ENCODE measurements at places on chromosomes 13 and 19.

DNA sequence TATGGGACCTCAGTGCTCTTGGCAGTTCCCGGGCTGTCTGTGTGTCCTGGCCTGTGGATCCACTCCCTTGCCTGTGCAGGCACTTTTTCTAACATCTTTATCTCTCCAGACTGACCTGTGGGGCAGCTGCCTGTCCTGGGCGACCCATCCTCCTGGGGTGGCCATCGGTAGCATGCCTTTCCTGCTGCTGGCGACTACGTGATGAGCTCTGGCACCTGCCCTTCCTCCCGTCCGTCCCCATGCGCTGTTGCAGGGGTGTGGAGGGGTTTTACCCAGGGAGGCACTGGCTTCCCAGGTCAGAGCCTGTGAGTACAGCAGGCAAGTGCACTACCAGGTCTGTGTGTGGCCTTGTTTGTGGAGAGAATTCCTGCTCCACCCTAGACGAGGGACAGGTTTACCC is 93.3 kb downstream of the KDM4B start:
- no peak for DNase-seq

GRCh38 chr13:81487151-81487550 is 1146.2 kb upstream of the SPRY2 start:
- DNase-seq, result no peak

- no peak for DNase-seq
These were observed 28.1 kb upstream of the WDR18 start for GRCh38 chr19:955803-956765.

- no peak for DNase-seq
These were observed 73.8 kb downstream of the GADD45B start for GRCh38 chr19:2549701-2550191.

DNA sequence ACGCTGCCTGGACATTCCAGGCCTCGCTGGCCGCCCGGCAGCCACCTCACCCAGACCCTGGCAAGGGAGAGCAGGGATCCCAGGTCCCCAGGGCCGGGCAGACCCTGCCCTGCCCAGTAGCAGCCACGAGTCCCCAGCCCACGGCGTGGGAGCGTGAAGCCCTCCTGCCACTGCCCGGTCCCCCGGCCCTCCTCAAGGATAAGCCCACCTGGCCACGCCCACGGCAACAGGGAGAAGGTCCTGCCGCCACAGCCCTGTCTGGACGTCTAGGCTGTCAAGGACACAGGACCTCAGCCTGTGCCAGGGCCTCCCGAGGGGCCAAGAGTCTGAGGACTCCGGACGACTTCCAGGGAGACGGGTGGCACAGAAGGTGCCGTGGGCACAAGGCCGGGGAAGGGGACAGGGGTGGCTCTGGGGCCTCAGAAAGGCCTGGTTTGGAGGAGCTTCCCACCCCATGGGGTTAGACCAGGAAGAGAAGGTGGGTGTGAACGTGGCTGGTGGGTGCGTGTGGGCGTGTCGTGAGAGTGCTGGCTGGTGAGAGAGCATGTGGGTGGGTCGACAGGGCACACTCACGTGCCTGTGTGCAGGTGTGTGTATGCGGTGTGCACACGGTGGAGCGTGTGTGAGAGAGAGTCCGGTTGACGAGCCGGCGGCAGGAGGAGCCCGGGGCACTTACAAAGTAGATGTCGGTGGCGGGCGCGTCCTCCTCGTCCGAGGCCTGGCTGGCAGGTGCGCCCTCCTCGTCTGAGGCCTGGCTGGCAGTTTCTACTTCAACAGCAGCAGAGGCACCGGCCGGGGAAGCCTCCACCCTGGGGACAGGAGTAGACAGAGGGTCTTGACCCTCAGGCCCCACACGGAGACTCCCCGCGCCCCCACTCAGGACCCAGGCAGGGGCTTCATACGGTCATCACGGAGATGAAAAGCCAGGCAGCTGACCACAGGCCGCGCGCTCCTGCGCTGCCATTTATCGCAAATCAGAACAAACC is 11.9 kb upstream of the CACTIN start:
- no peak for DNase-seq

DNA sequence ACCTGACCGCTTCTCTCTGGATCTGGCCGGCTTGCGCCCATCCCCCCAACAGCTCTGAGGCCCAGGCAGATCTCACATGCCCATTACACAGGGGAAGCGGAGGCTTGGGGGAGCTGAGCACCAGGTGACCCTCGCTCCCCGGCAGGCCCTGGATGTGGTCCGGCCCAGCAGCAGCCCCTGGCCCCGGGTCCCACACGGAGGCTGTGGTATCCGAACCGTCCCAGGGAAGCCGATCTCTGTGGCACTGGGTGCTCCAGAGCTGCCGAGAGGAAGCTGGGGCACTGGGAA is 27.7 kb downstream of the SBNO2 start:
- DNase-seq, result no peak

DNA sequence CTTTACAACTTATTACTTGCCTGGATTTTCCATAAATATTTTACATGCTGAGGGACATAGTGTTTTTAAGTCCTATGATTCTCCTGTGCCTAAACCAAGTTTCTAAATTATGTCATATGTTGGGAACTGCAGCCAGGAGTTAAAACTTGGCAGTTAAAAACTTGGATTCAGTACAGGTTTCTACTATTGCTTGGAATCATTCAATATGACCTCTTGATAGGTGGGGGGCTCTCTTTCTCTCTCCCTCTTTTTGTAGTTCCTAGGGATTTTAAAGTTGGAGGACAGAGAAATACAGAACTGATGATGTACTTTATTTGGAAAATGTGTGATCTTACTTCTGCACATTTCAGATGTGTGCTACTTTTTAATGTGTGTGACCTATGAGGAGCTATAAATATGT is 4.7 kb downstream of the CSNK1A1L start:
- no peak for DNase-seq

GRCh38 chr19:27765912-27766725 is 1446.8 kb downstream of the UQCRFS1 start:
- DNase-seq, result no peak

DNA sequence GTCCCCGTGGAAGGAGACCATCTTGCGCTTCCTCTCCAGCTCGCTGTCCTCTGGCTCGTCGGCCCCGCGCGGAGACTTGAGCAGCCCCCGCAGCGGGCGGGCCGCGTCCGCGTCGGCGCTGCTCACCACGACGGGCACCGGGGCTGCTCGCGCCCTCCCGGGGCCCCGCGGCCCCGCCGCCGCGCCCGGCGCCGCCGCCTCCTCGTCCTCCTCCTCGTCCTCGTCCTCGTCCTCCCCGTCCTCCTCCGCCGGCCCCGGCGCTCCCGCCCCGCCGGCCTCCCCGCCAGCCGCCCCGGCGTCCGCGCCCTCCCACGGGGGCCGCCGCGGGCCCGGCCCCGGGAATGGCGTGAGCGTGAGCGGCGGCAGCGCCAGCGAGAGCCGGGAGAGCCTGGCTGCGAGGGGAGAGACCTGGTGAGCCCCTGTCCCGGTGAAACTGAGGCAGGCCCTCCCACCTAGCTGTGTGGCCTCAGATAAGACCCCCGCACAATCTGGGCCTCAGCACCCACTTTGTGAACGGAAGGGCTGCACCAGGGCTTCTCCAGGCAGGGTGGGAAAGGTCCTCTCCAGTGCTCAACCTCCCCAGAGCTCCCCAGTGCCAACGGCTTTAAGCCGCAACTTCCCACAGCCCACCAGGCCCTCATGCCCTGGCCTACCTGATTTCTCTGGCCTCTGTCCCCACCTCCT is 17.8 kb downstream of the LMTK3 start:
- no peak for DNase-seq

DNA sequence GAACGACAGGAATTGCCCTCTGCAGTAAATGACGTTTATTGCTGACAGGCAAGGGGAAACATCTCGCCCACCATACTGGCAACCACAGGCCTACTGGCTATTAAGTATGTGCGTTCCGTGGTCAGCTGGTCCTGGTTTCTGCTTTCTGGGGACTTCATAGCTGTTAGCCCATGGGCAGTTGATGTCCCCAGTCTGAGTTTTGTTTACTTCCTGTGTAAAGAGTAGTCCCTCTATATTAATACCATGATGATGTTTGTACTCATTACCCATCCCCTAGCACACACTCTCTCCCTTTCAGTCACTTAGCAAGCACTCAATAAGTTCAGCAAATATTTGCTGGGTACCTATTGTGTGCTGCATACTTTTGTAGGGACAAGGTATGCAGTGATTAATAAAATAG is 6.5 kb upstream of the MIA start:
- DNase-seq, result no peak

DNA sequence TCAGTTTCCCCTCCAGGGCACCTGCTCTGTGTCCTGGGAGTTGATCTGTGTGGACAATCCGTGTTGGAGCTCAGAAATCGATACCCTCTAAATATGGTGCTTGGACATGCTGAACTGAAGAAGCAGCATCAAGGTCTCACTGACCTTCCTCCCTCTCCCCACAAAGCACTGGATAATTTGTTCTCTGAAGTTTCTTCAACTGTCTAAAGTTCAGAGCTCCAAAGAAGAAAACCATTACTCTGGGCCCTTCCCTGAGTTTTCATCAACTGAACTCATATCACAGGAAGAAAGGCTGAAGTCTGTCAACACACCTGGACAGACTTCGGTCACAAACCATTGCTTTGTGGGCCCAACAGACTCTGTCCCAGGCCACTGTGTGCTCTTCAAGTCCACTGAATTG is 132.1 kb downstream of the RGCC start:
- no peak for DNase-seq

DNA sequence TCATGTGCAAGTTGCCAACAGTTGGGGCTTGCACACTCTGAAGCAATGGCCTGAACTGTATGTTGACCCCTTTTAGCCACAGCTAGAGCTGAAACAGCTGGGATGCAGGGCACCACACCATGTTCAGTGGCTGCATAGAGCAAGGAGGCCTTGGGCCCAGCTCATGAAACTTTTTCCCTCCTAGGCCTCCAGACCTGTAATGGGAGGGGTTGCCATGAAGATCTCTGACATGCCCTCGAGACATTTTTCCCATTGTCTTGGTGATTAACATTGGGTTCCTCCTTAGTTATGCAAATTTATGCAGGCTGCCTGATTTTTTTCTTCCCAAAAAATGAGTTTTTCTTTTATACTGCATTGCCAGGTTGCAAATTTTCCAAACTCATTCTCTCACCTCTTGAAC is 165.1 kb upstream of the PRR20A start:
- no peak for DNase-seq

DNA sequence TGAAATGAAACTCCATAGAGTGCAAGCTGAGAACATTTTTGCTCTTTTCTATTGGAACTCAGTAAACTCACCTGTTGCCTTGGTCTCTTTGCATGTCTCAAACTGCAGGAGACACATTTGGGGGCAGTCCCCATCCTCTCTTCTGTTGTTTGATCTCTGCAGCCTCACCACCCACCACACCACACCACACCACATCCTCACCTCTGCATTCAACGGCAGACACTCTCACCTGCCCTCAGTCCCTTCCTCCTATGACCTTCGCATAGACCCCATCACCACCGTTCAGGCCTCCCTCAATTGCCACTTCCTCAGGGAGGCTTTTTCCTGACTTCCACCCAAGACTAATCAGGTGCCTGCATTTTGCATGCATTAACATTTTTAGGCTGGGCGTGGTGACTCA is 14.4 kb upstream of the TPM4 start:
- no peak for DNase-seq

DNA sequence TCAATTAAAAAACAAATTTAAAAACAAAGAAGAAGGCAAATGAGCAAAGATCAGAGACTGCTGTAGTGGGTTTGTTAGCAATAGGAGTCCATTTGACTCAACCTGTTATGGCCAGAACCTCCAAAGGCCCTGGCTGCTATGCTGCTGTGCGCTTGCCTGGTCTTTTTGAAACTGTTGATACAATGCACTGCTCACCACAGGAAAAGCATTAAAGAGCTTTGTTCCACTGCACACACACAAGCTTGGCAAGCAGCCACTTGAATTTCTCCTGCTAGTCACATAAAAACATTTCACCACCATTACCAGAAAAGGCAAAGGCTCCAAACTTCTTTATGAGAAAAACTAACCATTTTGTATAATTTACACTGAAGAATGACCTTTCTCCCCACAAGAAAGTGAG is 132.2 kb downstream of the FREM2 start:
- no peak for DNase-seq

GRCh38 chr13:90201676-90202460 is 1145.6 kb upstream of the MIR17HG start:
- DNase-seq, result no peak

- DNase-seq, result no peak
These were observed 752.3 kb downstream of the PCDH9 start for GRCh38 chr13:66477816-66478215.

DNA sequence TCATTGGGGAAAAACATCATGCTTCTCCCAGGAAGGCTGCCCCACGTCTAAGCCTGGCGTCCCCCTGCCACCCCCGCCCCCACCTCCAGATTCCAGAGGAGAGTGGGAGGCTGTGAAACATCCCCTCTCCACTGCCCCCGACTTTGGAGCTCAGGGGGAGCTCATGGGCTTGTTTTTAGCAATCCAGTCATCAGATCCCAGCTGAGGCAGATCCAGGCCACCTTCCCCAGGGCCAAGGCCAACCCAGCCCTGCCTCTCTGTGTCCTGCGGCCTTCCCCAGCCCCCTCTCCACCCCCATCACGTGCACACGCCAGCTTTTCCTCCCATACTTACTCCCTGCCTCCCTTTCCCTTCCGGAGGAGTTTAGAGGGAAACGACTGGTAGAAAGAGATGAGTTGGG is 38.8 kb downstream of the SHISA2 start:
- DNase-seq, result no peak

DNA sequence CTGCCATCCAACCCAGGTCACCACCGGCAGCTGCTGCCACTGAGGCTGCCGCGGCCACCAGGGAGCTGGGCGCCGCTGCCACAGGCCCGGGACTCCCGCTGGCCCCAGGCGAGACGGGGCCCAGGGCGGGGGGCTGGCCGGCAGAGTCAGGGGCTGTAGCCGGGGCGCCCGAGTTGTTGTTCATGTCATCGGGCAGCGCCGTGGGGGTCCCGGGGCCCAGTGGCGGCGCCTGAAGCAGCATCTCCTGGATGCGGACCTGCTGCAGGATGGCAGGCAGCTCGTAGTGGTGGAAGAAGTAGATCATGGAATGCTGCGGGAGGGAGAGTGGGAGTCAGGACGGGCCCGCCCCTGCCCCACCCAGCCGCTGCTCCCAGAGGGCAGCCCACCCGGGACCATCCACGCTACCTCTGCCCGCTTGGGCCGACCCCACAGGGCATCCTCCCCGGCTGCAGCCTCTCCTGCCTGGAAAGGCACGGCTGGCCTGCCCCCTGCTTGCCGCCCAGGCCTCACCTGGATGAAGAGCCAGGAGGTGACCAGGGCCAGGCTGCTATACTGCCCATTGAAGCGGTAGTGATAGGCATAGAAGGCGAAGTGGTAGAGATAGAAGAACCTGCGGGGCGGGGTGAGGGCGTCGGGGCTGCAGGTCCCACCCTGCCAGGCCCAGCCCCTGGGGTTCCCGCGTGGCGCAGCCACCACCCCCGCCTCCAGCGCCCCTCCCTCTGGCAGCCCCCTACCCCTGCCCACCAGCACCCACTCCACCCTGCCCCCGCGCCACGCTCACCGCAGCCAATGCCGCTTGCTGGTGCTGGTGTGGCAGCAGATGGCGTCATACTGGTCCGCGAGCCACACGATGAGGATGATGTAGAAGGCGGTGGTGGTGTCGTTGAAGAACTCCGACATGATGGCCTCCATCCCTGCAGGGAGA is 10.1 kb downstream of the TMEM259 start:
- DNase-seq, result no peak

DNA sequence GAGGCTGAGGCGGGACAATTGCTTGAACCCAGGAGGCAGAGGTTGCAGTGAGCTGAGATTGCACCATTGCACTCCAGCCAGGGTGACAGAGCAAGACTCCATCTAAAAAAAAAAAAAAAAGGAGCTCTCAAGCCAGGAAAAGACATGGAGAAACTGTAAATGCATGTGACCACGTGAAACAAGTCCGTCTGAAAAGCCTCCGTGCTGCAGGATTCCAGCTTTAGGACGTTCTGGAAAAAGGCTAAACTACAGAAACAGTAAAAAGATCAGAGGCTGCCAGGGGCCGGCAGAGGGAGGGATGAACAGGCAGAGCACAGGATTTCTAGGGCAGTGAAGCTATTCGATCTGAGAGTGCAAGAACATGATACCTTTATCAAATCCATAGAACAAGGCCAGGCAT is 40.7 kb upstream of the NDUFS7 start:
- no peak for DNase-seq

All from D721Med (cell line).